ENCODE measurements at places on chromosomes 12 and 14.
A peak's percentile ranks its signal among the peaks of the same experiment; 100 is the strongest.

DNA sequence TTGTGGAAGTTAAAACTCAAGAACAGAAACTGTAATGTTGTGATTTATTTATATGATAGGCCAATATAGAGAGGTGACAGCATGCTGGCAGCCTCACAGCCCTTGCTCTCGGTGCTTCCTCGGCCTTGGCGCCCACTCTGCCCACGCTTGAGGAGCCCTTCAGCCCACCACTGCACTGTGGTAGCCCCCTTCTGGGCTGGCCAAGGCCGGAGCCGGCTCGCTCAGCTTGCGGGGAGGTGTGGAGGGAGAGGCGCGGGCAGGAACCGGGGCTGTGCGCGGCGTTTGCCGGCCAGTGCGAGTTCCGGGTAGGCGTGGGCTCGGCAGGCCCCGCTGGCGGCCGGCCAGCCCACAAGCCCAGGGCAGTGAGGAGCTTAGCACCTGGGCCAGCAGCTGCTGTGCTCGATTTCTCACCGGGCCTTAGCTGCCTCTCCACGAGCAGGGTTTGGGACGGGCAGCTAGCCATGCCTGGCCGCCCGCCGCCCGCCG is 65.8 kb upstream of the SLC8A3 start:
- peaks cover 62% of the 10 kb centered on the region for H3K27me3 ChIP-seq
- DNase-seq: no peak
- peak overlapping the region; percentile 7 for H3K4me3 ChIP-seq
- H3K4me1 ChIP-seq: peaks cover 7% of the 10 kb centered on the region

DNA sequence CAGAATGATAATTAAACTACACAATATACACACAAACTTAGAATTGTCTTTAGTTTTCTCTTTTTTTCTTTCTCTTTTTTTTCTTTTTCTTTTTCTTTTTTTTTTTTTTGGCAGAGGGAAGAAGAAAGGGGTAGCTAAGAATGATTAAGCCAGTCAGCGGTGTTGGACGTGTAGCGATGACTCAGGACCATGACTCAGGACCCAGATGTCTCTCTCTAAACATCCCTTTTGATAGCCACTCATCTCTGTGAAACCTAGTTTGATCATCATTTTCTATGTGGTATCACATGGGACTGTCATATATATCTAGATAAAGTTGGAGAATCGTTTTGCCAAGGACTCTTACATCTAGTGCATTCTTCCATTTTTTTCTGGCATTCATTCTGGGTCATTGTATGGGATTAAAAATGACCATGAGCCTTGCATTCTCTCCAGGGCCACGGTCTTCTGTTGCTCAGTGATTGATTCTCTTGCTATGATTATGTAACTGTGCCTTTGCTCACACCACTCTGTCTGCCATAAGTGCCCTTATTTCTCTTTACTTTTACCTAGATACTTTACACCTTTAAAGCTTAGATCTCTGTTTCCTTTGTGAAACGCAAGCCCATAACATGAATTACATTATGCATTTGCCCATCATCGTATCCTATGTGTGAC is 26.6 kb upstream of the NRXN3 start:
- no peaks in the 10 kb centered on the region for H3K27me3 ChIP-seq
- no peak overlapping the region for H3K27ac ChIP-seq
- H3K4me1 ChIP-seq: no peaks in the 10 kb centered on the region
- no peaks in the 10 kb centered on the region for H3K36me3 ChIP-seq
- no peak overlapping the region for H3K4me3 ChIP-seq

DNA sequence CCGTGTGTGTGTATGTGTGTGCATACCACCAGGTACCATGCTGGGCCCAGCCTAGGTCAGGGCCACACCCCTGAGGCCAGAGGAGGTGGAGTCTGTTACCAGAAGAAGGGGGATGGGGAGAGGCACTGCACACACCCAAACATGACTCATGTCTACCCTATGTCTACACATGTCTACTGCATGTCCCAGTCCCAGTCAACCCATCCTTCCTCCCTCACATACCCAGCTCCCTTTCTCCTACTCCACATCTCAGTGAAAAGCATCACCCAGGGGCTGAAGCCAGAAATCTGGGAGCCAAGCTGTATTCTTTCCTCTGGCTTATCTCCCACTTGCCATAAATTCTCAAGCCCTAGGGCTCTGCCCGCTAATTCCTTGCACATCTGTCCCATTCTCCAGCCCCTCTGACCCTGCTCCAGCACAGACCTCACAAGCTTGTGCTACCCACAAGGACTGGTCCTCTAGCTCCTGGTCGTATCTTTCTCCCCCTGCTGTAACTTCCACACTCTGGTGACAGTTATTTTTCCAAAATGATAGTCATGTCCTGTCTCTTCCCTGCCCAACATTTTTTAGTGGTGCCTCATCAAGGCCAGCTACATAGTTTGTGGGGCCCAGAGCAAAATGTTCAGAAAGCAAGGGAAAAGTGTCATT is 18.0 kb upstream of the APPL2 start:
- H3K27ac ChIP-seq: no peak overlapping the region
- H3K36me3 ChIP-seq: no peaks in the 10 kb centered on the region
- no peak overlapping the region for H3K4me3 ChIP-seq

DNA sequence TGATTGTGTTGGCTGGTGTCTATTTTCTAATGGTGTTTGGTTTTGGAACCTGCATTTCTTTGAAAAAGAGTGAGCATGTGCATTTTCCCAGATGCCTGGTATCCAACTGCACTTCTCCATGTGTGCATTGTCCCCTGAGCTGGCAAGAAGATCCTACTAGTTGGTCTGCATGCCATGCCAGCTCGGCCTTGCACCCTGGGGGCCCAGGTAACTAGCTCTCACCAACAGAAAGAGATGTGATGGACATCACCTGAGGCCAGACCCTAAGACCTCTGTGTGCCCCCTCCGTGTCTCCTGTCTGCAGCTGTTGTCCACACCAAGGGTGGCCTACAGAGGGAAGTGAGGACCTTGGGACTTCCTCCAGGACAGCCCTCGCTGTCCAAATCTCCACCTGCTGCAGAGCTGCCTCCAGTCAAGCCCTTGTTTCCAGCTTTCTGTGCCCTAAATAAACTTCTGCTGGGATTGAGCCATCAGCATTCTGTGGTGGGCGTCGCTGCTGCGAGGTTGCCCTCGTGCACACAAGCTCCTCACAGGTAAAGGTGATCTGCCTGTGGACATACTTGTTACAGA is 30.1 kb upstream of the GPR132 start:
- no peak overlapping the region for H3K27ac ChIP-seq
- H3K4me1 ChIP-seq: peaks cover 19% of the 10 kb centered on the region
- no peak for DNase-seq
- no peak overlapping the region for H3K4me3 ChIP-seq

- no peaks in the 10 kb centered on the region for H3K36me3 ChIP-seq
- DNase-seq: no peak
- H3K27me3 ChIP-seq: peaks cover 11% of the 10 kb centered on the region
- no peak overlapping the region for H3K27ac ChIP-seq
- H3K4me3 ChIP-seq: no peak overlapping the region
These were observed 248.6 kb upstream of the KRR1 start for GRCh38 chr12:75759842-75760572.

DNA sequence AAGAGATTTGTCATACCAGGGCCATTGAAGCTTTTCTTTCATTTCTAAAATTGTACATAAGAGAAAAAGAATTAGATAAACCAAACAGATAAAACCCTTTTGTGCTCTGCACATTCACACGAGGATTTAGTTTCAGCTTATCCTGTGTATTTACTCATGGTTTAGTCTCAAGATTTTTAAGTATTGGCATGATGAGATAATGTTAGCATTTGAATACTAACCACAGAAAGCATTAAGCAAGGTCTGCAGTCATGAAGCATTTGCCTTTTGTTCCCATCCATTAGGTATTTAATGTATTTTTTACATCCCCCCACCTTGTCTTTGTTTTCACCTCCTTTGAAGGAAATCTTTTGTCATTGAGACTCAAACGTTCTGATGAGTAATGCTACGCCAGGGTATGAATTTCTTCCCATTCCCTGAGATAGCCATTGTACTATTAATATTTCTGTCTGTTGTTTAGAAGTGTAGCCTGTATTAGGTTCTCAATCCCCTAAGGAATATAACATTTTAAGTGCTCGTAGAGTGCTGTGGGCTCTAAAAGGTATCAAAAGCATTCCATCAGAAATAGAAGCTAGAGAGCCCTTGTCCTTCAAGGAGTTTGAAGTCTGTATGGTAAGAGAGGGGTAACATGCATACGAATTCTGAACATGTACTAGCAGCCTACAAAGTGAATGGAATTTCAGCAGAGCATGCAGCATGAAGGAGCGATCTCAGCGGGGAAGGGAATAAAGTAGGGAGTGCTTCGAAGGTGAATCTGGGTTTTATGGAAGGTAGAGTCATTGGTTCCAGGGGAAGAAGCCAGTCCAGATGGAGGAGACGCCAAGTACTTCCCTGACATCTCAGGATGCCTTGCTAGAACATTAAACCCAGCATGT is 22.3 kb downstream of the CRADD start:
- H3K27me3 ChIP-seq: no peaks in the 10 kb centered on the region
- H3K4me1 ChIP-seq: peaks cover 3% of the 10 kb centered on the region
- H3K27ac ChIP-seq: no peak overlapping the region
- H3K36me3 ChIP-seq: peaks cover 2% of the 10 kb centered on the region
- no peak for DNase-seq

DNA sequence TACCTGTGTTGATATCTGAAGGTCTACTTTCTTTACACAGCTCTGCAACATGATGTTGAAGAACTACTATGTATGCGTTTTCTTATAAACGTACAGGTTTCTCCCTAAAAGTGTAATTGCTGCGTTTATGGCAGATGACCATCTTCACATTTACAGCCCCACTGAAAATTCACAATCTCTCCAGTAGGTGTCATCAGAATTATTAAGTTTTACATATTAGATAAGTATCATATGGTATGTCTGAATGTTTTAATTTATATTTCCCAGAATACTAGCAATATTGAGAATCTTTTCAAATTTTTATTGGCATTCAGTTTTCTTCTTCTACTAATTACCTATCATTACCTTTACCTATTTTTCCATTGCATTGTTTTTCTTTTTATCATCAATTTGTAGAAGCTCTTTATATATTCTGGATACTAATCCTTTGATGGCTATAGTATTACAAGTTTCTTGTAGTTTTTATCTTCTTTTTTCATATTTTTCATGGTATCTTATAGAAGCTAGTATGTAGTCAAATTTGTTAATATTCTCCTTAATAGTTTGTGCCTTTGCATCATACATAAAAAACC is 123.5 kb downstream of the CAPZA3 start:
- no peaks in the 10 kb centered on the region for H3K4me1 ChIP-seq
- no peaks in the 10 kb centered on the region for H3K27me3 ChIP-seq
- no peak overlapping the region for H3K27ac ChIP-seq
- DNase-seq: no peak
- no peaks in the 10 kb centered on the region for H3K36me3 ChIP-seq
